ENCODE measurements at places on chromosomes 4 and X.

GRCh38 chrX:131841496-131842437 is 181.3 kb upstream of the STK26 start:
- DNase-seq: no peak

DNA sequence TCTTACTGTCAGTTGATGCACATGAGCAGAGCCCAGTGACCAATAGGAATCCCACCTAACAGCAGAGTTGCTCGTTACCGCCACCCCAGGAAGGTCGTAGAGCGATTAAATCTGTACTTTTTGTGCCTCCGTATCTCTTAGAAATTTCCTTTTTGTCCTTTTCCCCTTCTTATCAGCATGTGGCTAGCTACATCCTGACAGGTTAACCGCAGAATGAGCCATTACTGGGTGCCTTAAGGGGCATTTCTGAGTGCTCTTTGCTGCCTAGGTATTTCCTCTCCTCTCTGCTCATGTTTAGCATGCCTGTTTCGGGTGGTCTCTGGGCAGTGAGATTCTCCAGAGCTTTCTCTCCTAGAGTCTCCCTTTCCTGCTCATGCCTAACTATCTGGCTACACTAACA is 530.5 kb downstream of the FAM133A start:
- DNase-seq: no peak

- DNase-seq: no peak
These were observed 141.7 kb upstream of the SCML1 start for GRCh38 chrX:17595456-17596035.

- no peak for DNase-seq
These were observed 228.7 kb downstream of the PPP3CA start for GRCh38 chr4:101118617-101119016.
